ENCODE measurements at places on chromosomes 5 and 9.

DNA sequence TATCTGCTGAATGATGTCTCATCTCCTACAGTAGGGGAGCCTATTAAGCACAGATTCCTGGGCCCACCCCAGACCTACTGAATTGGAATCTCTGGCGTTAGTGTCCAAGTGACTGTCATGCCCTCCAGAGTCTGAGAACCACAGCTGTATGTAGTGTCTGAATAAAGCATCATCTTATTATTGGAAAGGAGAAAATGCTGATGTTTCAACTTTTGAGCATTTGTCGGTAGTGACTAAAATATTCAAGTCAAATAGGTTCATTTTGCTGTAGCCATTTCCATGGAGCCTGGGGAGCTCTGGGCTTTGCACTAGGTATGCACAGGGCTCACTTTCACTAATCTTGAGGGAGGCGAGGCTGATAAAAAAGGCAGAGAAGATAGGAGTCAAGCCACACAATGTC is 4.8 kb upstream of the PPARGC1B start:
- DNase-seq, result no peak

DNA sequence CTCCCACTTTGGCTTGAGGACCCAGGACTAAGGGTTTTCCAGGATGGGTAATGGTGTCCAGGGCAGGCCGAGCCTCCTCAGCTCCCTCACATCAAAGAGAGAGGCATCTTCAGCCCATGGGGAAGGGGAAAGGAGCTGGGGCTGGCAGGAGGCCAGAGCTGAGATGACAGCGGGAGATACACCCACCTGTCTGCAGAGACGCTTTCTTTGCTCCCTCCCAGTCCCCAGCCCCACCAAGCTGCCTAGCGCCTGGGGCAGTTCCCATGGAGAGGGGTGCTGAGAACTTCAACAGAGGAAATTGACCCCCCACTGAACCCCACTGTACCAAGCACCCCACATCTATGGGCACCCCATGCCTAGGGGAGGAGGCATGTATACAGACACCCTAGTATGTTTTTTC is 10.6 kb downstream of the PCDH1 start:
- no peak for DNase-seq

GRCh38 chr9:93452710-93453046 is 703 bp downstream of the FAM120AOS start:
- no peak for DNase-seq

GRCh38 chr9:106287731-106288130 is 575.2 kb upstream of the ZNF462 start:
- DNase-seq, result no peak

GRCh38 chr9:107467416-107467815 is 22.2 kb downstream of the KLF4 start:
- no peak for DNase-seq

DNA sequence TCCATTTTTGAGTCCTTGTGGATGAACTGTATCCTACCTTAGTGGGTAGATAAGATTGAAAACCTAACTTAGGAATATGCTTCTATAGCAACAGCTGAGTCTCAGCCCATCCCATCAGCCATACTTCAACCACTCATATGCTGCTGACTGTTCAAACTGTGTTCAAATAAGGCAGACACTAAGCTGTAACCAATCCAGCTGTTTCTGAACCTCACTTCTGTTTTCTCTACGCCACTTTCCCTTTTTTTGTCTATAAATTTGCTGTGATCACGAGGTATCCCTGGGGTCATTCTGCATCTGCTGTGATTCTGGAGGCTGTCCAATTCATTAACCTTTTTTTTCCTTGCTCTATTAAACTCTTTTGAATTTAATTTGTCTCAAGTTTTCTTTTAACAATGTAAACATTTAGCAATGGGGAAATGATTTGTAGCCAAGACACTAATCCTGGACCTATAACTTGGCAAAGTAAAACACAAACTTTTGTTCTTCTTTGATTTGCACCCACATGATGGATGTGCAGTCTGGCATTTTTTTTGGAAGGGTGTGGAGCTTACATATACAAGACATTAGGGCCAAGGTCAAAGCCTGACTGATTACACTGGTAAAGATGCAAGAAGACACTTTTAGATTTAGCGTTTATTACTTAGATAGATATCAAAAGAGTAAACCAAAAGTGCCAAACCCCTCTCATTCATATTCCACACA is 14.9 kb upstream of the SCGB3A2 start:
- no peak for DNase-seq

DNA sequence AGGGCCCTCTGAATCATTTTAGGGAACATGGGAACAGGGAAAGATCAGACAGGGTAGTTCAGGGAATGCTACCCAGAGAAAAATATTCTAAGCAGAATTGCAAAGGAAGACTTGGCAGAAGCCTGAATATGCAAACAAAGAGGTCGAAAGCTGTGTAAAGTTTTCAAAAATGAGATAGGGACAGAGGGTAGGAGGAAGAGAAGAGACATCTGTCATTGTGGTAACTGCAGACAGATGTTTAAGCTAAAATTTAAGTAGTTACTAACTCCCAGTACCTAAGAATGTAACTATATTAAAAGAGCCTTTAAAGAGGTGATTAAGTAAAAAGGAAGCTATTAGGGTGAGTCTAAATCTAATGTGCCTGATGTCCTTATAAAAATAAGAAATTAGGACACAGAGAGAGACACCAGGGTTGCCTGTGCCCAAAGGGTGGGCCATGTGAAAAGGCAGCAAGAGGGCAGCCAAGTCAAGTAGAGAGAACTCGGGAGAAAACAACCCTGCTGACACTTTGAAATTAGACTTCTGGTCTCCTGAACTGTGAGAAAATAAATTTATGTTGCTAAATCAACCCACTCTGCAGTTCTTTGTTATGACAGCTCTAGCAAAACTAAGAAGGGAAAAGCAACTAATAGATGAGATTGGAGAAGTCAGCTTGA is 1647.4 kb upstream of the C9orf72 start:
- no peak for DNase-seq

DNA sequence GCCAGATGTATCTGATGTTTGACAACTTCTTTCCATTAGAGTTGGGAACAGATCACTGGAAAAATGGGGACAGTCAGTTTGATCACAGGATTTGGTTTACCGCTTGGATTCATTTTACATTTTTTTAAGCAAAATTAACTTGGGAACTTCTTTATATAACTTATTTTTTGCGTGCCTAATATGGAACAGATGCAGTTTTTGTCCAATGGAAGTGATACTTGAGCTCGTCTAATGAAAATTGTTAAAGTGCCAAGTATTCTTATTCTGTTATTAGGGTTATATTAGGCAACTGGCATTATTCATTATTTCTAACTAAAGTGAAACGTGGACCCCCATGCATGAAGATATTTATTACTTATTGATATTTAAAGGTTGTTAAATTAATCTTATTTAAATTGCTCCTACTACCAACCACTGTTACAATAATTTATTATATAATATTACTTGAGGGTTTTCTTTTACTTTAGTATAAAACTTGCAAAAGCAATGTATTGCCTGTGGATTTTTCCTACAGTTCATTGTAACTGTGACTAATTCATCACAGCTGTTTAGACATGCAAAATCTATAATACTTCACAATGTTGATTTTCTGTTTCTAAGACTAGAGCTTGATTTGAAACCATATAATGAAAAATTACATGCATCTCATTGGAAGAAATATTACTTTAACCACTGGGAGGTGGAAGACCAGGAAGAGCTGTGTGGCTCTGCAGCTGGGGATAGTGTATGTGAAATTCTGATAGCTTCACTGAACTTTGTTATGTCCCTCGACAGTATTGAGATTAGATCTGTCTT is 787.3 kb upstream of the WWC1 start:
- no peak for DNase-seq

DNA sequence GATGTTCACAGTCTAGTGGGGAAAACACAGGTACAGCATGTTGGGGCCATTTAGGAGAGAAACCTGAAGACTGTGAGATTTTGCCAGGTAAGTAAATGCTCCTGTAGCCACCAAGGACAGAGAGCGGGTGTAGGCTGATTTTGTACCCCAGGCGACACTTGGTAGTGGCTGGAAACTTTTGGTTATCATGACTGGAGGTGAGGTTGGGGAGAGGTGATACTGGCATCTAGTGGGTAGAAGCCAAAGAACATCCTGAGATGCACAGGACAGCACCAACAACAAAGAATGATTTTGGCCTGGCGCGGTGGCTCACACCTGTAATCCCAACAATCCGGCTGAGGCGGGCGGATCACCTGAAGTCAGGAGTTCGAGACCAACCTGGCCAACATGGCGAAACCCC is 38.8 kb upstream of the PWWP2A start:
- DNase-seq, result no peak

- no peak for DNase-seq
Observed at GRCh38 chr9:79120533-79120932, 451.2 kb upstream of the TLE4 start.

GRCh38 chr5:161096581-161096980 is 244.6 kb upstream of the ATP10B start:
- no peak for DNase-seq

- no peak for DNase-seq
Observed at GRCh38 chr5:160385496-160385895, 14.4 kb downstream of the FAM200C start.

GRCh38 chr5:73188764-73189531 is 16.0 kb downstream of the TMEM174 start:
- peak; percentile 34 for DNase-seq

- no peak for DNase-seq
Observed at GRCh38 chr9:16115994-16116393, 563.2 kb downstream of the CCDC171 start.

- no peak for DNase-seq
Observed at GRCh38 chr5:141866096-141866495, 12.1 kb downstream of the PCDH1 start.

DNA sequence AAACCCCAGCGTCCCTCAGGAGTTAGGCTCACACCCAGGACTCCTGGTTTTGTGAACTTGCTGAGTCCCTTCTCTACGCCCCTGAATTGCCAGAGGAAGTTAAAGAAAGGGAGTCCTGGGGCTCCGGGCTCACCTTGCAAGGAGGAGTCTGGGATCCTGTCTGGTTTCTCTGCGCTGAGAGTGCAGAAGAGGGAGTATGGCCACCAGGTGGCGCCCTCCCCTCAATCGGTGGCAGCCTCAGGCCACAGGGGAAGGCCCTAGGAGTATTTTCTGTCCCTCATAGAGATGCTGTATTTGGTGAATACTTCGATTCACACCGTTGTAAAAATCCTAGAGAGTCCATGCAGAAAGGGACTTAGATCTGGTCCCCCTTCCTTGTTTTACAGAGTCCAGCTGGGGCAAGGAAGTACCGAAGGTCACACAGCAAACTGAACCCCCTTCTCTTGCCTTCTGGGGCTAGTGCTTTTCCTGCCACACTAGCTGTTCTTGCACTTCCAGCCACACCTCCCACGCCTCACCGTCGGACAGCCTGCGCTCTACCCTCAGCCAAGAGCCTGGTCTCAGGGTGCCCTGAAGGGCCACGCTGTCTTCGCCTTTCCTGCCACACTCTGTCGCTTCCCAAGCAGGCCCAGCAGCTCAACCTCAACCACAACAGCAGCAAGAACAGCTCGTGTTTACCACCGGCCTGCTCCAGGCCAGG is 10.2 kb downstream of the HAND1 start:
- peak; percentile 54 for DNase-seq

GRCh38 chr5:115246361-115246991 is 16.2 kb downstream of the PGGT1B start:
- DNase-seq, result peak; percentile 33

DNA sequence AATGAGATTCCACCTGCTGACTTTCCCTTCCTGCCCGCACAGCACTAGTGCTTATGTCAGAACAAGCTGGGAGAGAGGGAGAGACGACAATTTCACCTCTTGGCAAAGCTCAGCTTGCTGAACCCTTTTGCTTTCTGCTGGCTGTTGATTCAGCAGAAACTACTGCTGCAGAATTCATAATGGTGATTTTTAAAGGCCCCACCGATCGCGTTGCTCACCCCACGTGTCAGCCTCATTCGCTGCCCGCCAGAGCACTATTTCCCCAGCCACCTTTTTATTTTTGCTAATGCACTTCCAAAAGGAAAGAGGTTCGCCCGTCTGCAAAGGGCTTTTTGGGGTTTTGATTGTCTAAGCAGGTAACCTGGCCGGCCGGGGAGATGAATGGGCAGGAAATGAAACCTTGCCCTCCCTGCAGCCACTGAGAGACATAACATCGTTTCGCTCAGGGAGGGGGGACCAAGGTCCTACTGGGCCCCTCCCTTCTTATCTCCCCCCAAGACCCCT is 1.3 kb downstream of the PPP2R2B start:
- no peak for DNase-seq

DNA sequence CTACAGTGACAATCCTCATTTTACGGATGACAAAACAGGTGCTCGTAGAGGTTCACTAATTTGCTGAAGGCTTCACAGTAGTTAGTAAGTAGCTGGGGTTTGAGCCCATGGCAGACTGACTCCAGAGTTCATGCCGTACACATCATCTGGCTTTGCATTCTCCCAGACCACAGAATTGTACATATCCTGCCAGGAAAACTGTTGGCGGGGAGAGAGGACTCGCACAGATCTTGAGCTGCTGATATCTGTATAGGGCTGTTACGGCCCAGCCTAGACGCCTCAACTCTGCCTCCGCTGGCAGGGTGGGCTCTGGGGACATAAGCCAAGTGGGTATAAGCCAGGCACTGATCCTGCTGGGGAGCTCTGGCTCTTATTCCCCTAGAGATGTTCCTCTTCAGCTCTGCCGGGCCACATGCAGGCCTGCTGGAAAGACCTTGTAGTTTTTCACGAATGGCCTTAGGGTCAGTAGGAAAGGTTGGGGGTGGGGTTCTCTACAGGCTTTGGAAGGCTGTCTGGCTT is 16.3 kb downstream of the LARP1 start:
- DNase-seq, result peak; percentile 86
